Muscle of arm (tissue), 14 donors: ENCODE measurements at places on chromosomes 12 and 14.

GRCh38 chr12:26938701-26939062 lies 412 bp downstream of the FGFR1OP2 start:
- no peak for DNase-seq

DNA sequence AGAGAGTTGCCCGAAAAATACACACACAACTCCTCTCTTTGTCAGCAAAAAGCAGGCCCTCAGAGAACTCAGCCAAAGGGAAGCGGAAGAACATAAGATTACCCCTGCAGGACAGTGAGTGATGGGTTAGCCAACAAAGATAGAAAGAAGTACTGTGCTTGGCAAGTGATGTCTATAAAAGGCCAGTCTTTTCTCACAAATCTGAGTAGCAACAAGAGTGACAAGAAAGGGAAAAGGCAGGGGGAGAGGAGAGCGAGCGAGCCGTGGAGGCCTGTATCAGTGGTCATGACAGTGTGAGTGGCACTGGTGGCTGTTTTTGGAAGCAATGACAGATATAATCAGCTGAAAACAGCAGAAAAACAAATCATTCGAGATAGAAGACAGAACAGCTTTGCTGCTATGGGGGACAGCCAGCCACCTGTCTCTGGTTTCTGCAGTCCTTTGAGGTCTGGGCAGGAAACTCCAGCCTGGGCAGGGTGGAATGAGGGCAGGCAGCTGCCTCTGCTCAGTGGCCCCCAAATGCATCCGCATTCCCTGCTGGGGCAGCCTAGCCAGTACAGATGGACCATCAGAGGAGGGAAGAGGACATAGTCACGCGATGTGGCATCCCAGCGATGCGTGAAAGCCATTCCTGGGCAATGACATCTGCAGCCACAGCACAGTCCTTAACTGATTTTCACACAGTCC lies 74.7 kb downstream of the TRIM9 start:
- DNase-seq = no peak

GRCh38 chr12:6953442-6954315 lies 2.5 kb downstream of the PTPN6 start:
- peak; percentile 80 for DNase-seq

- DNase-seq = no peak
These were observed 8.3 kb downstream of the RNASE6 start for GRCh38 chr14:20789230-20789813.

DNA sequence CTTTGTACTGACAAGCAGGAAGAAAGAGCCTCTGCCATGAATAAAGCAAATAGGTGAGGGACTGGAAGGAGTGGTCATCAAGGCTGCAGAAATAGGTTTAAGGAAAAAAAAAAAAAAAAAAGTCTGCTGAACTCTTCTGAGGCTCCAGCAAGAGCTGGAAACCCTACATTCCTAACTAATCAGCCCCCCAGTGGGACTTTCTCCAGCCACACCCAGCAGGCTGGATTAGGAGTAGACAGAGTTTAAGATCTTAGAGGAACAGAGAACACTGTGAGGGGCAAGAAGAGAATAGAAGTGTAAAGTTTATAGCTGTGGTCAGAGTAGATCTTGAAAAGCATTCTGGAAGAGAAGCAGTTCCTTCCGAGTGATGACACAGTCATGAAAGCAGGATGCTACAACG lies 66.4 kb downstream of the ATXN2 start:
- no peak for DNase-seq

DNA sequence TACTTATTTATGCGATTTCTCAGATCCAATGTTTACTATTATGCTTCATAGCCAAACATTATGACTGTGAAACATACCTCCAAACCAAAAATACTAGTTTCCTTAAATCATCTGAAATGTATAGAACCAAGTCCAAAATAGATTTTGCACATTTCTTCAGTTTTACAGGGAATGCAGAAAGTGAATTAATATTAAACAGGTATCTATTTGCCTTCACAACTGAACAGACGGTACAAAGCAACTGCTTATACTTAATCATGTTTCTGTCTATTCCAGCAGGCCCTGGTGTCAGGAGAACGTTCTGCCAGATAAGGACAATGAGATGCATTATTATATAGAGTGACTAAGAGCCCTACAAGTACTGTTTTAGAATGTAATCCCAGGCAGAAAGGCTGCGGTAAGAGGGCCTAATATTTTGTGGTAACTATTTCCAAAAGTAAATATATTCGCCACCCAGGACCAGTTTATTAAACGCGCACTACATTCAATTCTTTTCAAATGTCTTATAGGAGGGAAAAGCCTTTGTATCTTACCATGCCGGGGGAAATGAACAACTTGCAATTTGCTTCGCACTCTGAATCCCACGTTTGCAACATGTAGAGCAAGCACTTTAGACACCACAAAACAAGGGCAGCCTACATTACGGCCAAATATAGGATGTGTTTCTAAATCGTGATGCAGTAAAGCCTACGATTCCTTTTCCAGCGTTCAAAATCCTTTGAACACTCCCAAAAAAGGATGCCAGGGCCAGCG lies 1.5 kb downstream of the CORO1C start:
- peak; percentile 35 for DNase-seq

GRCh38 chr12:6734506-6735387 lies 10.9 kb downstream of the COPS7A start:
- no peak for DNase-seq

GRCh38 chr14:91877376-91877915 lies 10.1 kb upstream of the TC2N start:
- no peak for DNase-seq
